ENCODE measurements at places on chromosomes 11 and 22.

DNA sequence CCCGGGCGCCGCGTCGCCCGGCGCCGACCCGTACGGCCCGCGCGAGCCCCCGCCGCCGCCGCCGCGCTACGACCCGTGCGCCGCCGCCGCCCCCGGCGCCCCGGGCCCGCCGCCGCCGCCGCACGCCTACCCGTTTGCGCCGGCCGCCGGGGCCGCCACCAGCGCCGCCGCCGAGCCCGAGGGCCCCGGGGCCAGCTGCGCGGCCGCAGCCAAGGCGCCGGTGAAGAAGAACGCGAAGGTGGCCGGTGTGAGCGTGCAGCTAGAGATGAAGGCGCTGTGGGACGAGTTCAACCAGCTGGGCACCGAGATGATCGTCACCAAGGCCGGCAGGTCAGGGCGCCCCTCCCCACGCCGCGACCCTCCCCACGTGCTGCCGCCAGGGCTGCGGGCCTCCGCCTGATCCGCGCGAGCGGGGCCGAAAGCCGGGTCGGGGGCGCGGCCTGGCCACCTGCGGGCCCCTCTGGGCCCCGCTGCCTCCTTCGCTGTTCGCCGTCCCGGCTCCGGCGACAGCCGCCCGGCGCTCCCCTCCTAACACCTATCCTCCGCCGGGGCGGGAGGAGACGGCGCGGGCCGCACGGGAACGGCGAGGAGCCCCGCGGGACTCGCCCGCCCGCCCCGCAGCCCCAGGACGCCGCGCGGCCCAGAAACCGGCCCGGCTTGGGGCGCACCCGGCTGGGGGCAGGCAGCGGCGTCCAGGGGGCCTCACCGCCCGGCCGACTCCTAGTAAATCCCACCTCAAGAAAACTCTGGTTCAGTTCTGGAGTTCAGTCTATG lies 560 bp downstream of the TBX1 start:
- peak; percentile 50 for DNase-seq

DNA sequence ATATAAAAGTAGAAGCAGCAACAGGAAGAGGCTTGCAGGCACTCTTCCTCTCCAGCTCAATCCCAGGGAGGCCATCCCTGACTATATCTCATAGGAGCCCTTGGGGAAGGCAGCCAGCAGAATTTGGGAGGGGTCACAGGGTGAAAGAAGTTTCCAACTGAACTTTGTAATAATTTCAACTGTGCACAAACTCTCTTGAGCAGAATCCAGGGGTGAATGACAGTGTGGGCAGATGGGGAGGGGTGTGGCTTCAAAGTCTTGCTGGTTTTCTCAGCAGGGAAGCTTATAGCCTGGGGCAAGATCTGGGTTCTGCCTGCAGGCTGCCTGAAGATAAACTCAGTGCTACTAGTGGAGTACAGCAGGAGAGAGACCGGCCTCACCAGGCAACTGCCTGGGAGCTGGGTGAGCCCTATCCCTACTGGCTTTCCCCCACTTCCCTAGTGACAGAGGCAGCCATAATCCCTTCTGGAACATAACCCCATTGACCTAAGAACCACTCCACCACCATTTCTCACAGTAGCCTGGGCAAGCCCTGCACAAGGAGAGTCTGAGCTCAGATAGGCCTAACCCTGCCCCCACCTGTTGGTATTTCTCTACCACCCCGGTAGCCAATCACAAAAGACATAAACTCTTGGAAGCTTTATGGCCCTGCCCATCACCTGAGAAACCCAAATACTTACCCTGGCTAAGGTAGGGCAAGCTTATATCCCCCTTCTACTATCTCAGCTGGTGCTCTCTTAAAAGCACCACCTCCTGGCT lies 17.8 kb upstream of the TTC12 start:
- no peak for DNase-seq

DNA sequence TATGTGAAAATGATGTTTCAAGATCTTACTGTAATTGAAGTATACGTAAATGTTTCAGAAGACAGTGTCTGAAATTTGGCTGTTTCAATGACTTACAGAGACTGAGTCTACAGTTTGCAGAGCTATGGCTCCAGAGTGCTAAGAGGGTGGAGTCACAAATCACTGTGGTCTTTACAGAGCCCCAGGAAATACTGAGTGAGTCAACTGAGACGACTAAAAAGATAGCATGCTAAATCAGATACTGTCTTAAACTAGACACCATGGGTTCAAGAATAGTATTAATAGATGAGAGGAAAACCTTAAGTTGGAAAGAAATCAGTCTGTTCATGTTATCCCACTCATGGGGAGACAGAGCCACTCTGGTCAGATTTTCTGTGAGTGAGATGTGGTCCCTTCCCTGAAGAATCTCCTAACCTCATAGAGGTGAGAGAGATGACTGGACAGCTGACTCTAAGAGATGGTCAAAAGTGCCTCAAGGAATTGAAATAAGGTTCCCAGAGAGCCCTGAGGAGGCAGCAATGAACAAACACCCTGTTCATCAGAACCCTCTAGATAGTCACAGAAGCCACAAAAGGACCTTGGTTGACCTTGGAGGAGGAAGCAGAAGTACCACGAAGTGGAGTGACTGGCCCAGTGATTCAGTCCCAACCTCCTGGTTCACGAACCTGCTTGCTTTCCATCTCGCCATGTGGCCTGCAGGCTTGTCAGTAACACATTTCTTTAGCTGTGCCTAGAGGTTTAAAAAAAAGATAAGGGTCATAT lies 30.2 kb downstream of the C11orf91 start:
- peak; percentile 88 for DNase-seq

DNA sequence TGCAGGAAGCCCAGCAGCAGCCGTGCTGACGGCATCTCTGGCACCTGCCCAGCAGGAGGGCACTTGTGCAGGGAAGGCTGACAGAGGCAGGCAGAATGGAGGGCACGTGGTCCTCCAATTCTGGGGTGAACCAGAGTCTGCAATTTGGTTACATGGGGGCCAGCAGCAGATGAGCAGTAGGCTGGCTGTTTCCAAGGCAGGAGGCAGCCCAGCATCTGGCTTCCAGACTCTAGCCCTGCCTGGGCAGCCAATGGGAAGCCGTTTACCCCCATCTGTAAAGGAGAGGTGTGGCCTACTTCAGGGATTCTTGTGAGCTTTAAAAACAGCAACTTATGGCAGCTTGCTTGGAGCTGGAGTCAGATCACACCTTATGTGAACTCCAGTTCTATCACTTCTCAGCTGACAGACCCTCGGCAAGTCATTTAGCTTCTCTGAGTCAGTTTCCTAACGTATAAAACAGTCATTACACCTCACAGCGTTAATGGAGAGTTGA lies 27.9 kb upstream of the RASL10A start:
- peak; percentile 29 for DNase-seq

- DNase-seq: no peak
Observed at GRCh38 chr11:67041602-67042001, 15.0 kb upstream of the RHOD start.

DNA sequence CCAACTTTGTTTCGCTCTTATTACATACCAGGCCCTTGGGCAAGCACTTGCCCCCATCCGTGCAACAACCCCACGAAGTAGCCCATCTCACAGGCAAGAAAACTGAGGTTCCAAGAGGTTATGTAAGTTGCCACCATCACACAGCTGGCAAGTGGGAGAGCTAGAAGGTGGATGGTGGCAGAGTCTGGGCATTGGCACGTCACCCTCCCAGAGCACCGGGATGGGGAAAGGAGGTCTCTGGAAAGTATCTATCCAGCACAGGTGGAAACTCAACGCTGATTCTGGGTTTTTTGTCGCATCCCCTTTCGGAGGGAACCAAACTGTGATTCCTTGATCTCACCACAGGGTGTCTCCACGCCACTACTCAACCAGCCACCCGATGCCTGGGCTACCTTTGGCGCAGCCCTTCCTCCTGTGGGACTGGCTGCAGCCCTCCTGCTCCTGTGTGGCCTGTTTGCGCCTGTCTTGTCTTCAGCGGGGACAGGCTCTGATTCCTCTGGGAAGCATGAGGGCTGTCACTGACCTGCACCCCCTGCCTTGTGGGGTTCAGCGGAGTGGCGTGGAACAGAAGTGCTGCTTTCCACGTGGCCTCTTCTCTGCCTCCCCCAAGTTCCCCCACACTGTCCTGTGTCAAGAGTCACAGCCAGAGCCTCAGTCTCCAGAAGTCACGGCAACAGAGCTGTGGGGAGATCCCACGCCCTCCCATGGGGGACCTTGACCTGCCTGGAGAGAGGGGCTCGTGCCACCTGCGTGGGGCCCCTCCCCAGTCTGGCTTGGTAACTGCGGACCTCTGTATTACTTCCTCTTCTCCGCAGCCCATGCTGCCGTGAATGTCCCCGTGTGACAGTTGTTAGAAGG lies 34.4 kb upstream of the TRIM29 start:
- DNase-seq: peak; percentile 87

DNA sequence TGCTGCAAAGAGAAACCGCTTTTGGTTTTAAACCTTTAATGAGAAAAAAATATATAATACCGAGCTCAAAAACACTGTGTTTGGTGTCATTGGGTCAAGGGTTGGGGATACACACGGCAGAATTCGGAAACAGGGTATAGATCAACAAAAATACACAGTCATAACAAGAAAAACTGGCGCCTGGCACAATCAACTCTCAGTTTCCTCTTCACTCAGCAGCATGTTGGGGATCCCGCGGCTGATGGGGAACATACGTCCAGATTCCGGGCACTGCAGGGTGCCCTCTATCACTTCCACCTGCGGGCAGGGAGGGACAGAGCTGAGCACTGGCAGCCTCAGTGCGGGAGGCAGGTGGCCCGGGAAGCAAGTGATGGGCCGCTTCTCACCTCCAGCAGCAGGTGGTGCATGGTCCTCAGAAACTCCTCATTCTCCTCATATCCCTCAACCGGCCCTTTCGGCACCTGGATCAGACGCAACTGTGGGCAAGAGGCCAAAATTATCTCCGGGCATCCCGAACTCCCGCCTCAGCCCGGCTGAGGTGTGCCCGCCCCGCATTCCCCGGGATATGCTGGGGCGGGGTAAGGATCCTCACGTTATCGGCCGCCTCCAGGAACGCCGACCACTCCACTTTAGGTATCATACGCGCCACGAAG lies 561 bp downstream of the TRMT112 start:
- no peak for DNase-seq

DNA sequence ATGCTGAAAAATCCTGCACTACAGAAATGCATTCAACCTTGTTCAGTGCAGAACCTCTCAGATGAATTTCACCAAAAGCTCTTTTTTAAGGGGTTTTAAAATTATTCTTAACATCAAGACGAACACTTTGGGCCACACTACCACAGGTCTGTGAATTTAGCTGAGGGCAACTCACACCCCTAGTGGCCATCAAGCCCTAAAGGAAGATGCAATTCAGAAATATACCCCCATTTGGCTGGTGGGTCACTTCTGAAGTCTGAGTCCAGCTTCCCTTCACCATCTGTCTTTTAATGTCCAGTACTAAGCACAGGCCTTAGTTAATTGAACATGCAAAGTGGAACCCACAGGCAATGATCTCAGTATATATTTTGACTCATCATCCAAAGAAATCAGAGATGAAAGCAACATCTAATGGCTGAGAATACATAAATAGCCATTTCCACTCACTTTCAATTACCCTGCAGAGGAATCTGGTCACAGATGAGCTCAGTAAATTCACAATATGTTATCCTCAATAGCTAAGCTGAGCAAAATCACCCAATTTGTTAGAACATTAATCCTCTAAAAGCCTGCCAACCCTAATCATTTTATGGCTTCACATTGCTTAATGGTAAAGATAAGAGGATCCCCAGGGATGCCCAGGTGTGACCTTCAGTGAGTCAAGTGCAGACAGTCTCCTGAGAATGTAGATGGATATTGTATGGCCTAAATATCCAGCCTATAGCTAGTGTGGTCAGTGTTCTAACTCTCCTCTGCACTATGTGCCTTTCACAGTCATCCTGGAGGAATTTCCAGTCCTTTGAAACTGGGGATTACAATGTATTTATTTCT lies 50.3 kb downstream of the FAM76B start:
- no peak for DNase-seq

DNA sequence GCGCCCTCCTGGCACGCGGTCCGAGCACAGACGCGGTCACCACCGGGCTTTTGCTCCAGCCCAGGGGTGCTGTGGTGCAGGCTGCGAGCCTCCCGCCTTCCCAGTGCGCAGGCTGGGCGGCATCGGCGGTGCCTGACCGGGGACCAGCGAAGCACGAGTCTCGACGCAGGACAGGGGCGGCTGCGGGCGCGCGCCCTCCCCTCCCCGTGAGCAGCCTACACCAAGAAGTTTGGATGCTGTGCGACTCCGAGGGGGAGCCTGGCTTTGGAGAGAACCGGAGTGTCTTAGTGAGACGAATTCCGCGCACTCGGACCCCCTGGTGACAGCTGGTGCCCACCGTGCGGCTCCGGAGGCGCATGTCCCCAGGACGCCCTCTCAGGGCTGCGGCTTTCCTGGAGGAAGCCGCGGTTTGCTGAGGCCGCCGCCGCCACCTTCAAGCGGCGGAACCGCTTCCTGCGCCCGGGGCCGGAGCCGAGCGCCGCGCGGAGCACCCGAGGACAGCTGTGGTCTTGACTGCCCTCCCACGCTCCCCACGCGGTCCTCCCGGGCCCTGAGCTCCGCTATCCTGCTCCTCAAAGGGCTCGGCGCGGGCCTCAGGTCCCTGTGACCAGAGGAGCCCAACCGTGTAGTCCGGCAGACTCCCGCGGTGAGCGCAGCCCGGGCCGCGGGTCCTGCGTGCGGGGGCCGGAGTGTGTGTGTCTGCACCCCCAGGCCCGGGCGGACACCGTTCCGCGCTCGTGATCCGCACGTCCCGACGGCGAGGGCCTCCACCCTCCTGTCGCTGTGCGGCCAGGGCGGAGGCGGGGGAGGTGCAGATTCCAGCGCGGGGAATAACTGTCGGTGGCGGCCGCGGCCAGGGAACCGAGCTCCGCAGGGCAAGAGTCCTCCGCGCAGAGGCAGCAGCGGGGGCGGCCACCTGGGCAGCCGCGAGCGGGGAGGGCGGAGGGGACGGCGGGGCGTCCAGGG lies 1.7 kb downstream of the FGF3 start:
- DNase-seq: peak; percentile 19

GRCh38 chr11:409600-410483 lies 5.0 kb downstream of the SIGIRR start:
- DNase-seq: no peak

DNA sequence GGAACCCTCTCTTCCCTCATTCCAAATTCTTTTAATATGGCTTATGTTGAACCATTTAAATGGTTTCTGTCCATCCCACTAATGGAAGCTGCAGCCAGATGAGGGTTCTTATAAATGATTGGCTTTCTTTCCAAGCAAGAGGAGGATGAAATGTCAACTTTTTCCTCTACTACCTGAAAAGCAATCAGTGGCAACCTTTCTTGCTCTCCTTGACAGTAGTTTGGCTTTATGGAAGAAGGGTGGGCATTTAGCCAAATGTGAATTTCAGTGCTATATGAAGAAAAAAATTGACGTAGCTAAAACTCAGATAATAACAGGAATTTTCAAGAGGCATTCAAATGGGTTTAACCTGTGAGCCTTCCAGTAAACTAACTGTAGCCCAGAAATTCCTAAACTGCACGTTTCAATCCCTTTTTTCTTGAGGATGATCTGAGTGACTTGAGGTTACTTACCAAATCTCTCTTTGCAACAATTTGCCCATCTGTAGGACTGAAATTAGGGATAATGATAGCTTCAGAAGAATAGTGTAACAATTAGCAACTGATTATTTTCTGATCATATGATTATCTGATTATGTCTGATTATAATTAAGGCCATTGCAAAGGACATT lies 90.9 kb downstream of the EXT2 start:
- no peak for DNase-seq

- DNase-seq: peak; percentile 77
Observed at GRCh38 chr11:34345991-34346480, 11.8 kb downstream of the ABTB2 start.

- DNase-seq: peak; percentile 99
Observed at GRCh38 chr11:6319704-6320410, 444 bp downstream of the CAVIN3 start.
